ENCODE measurements at places on chromosomes 5 and 9.

DNA sequence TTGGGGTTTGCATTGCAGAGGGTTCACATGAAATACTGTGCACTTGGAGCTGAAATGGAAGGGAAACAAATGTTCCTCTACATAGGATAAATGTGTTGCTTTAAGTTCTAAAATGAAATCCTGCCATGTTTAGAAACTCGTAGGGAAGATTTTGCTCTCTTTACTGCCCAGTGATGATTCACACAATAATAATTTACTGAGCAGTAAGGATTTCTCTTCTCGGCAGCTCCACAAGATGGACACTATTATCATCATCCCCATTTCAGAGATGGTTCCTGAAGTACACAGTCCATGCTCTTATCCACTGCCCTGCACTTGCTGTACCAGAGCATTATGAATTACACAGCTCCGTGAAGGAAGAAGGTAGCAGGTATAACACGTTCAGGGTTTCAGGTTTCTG lies 4.1 kb downstream of the HACD4 start:
- DNase-seq, result peak; percentile 34

DNA sequence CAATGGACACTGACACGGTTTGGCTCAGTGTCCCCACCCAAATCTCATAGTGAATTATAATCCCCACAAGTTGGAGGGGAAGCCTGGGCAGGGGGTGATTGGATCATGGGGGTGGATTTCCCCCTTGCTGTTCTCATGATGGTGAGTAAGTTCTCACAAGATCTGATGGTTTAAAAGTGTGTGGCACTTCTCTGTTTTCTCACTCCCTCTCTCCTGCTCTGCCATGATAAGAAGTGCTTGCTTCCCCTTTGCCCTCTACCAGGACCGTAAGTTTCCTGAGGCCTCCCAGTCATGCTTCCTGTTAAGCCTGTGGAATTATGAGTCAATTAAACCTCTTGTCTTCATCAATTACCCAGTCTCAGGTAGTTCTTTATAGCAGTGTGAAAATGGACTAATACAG lies 115.8 kb upstream of the KIF2A start:
- DNase-seq, result no peak

- DNase-seq, result no peak
These were observed 29.1 kb upstream of the IL12B start for GRCh38 chr5:159359408-159359807.

- DNase-seq, result no peak
These were observed 2.6 kb downstream of the NKD2 start for GRCh38 chr5:1011226-1011631.

- no peak for DNase-seq
These were observed 935.8 kb downstream of the DTWD2 start for GRCh38 chr5:118052503-118052902.

DNA sequence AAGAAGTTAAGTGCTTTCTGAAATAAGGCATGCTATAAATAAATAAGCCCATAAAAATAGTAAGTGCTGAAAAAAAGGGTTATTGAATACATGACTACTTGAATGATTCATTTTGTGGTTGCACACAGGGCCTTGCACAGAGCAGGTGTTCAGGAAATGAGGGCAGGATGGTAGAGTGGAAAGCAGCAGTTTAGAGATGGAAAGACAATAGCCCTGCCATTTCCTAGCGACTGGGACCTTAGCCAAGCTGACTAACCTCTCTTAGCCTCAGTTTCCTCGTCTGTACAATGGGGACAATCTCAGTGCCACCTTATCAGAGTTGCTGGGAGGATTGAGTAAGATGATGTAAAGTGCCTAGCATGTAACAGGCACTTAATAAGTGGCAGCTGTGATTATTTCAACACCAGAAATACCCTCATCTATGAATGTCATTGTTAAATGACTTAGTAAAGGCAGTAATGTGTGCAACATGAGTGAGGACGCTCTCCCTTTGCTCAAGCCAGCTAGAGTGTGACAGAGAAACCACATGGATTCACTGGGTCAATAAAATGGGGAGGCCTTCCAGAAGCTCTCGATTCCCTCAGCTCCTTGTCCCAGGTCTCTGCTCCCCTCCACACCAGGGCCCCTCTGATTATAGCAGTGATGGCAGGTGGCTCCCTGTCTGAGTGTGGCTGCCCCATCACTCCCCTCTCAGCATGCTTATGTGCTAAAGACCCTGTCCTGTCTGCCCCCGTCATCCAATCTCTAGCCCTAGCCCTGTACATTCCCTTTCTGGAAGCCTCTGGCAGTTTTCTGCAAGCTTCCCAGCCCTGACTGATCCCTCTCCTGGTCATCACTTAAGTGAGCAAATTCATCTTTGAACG lies 16.0 kb upstream of the PHF19 start:
- DNase-seq, result no peak

DNA sequence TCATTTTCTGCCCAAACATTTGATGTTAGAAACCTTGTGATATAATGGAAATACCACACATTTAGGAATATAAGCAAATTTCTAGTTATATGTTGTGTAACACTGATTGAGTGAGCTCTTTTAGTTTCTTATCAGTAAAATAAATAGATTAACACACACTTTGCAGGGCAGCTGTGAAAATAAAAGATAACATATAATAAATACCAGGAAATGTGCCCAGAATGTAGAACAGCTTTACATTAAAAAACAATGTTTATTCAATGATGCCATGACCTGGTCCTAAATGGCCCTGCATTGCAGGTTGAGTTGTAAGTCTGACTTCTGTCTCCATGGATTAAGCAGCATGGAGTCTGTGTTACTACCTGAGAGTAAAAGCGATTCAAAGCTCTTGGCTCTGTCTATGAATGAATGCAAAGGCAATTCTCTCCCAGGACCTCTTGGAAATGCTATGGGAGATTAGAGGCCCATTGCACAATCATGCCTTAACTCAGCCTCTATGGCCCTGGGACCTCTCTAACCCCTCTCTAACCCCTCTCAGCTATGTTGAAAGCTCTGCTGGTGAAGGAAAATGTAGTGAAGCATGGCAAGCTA lies 296.0 kb upstream of the ACTBL2 start:
- no peak for DNase-seq

GRCh38 chr9:129317179-129318011 lies 139.3 kb upstream of the IER5L start:
- DNase-seq, result no peak

GRCh38 chr5:176167800-176168199 lies 70.4 kb upstream of the SIMC1 start:
- no peak for DNase-seq

- DNase-seq, result no peak
These were observed 118.2 kb downstream of the FRMD3 start for GRCh38 chr9:83419961-83420360.

DNA sequence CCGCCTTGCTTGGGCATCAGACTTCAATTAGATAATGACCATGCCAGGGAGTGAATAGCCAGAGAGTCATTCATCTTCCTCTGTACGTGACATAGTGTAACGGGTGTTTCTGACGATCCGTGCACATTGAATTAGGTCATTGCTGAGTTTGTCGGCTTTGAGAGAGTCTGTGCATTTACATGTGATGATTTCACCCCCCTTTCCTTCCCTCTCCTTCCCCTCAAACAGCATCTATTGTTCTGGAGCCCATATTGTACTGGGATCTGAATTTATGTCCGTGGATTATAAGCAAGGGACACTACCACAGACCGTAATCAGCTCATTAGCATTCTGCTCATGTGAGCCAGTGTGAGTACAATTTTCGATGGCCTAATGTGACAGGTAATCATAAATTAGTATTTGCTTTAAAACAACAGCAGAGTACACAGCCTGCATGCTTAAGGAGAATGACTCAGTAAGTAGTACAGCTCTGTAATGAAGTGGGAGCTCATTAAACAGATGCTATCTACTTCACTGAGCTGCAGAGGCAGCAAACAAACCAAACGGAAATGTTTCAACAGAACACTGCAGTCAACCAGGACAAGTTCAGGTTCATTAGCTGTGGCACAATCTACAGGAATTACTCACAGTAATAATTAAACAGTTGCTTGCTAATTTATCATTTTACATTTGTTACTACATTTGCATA lies 302.1 kb downstream of the CSNK1G3 start:
- peak; percentile 15 for DNase-seq

GRCh38 chr5:157592594-157592993 lies 17.0 kb upstream of the ADAM19 start:
- DNase-seq, result no peak

DNA sequence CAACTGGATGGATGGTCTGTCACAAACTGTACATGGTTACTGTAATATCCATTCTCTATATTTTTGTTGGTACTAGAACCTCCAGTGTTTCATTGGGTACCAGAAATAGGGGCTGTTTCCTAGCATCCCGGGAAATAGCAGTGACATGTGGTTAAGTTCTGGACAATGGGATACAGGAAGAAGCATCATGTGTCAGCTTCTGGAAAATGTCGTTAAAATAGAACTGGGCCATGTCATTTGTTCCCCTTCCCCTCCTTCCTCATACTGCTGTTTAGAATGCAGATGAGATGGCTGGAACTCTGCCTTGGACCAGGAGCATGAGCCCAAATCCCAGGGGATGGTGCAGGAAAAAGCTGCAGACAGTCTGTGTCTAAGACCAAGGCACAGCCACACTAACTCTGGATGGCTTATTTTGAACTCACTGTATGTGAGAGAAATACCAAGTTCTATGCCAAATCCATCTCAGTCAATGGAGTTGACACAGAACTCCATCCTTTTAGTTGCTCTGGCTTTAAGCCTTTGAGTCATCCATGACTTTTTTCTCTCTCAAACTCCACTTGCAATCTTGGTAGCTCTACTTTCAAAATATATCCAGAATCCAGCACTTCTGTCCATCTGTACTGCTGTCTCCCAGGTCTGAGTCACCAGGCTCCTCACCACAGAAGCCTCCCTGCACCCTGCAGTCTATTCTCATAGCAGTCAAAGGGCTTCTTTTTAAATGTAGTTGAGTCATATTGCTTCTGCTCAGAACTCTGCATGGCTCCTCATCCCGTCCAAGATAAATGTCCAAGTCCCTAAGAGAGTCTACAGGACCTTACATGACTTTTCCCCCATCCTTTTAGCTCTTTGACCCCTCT lies 184.2 kb downstream of the NSG2 start:
- no peak for DNase-seq

Data from trophoblast cell (in vitro differentiated cells and primary cell).